AG20443 (cell line): ENCODE measurements at places on chromosomes 12 and 14.
A peak's percentile ranks its signal among the peaks of the same experiment; 100 is the strongest.

DNA sequence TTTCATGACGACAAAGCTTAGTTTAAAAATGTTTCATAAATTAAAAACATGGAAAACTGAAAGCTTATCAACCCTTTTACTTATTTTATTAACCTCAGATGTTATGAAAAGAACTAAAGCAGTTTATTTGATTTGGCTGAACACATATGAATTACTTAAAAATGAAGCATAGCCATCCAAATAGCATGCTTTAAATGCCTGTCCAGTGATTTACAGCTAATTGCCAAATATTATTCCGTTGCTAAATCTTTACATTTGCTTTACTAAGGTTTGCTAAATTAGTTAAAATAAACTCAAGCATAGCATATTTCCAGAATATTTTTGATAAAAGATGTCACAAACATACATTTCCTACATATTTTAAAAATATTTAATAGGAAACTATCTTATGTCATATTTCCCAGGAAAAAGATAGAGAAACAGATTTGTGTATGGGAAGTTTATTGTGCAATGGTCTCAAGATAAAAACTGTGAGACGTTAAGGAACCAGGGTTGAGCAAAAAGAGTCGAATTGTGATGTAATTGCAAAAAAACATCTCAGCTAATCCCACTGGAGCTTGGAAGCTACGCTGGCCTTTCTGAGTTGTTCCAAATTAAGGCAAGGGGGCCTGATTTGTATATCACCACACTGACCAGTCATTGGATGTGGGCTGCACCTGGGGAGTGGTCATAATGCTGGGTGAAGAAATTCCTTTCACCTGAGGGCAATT is 25.8 kb downstream of the GPR135 start:
- DNase-seq, result peak; percentile 22

DNA sequence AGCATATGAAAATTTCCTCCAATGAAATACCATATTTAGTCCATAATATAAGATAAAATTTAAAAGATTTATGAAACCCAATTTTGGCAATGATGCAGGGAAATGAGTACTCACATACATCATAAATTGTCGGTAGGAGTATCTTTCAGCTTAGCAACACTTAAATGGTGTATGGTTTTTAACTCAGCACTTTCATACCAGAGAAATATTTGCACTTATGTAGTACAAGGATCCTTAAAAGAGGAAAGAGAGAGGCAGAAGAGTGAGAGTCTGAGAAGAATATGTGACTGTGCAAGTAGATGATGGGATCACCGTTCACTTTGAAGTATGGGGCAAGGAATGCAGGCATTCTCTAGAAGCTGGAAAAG is 379.3 kb upstream of the DCN start:
- DNase-seq, result no peak

GRCh38 chr12:118164798-118165486 is 29.0 kb downstream of the PEBP1 start:
- DNase-seq, result peak; percentile 53

DNA sequence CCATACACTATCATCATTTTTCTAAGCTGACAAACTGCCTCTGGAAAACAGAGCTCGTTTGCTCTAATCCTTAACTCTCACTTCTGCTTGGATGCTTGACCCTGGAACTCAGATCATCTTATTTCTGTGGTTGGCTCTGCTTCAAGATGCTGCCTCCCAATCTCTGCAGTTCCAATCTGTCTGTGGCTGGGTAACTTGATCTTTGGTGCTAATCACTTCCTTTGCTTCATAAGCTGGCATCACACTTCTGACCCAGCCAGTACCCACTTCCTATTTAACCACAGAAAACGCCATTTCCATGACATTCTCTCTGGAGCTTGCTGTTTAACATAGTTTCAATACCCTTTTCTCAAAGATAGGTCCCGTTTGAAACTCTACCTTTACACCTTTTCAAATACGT is 254.2 kb downstream of the ACSS3 start:
- no peak for DNase-seq

DNA sequence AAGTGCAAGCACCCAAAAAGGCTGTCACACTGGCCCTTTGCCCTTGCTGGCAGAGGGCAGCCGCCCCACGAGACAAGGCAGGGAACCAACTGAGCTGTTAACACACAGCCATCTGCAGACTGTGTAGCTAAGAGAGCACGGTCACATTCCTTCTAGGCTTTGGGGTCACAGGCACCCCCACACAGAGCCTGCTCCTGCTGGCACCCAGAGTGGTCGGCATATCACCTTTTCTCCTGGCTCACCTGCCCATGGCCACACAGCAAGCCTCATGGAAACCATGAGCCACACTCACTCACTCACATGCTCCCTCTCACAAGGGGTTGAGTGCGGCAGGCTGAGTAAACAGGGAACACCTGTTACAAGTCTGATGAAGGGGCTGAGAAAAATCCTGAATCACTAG is 214.5 kb downstream of the PCNX1 start:
- no peak for DNase-seq

DNA sequence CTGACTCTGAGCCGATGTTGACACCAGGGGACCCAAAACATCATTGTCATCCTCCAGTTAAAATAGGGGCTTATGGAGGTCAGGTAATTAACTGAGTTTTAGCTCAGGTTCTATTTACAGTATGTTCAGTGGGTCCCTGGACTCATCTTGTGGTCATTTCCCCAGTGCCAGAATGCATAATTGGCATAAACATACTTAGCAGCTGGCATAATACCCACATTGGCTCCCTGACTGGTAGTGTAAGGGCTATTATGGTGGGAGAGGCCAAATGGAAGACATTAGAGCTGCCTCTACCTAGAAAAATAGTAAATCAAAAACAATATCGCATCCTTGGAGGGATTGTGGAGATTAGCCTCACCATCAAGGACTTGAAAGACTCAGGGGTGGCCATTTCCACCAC is 350.9 kb downstream of the C12orf75 start:
- no peak for DNase-seq

- DNase-seq, result no peak
Measured at GRCh38 chr12:102479099-102479885, 1.1 kb downstream of the IGF1 start.

DNA sequence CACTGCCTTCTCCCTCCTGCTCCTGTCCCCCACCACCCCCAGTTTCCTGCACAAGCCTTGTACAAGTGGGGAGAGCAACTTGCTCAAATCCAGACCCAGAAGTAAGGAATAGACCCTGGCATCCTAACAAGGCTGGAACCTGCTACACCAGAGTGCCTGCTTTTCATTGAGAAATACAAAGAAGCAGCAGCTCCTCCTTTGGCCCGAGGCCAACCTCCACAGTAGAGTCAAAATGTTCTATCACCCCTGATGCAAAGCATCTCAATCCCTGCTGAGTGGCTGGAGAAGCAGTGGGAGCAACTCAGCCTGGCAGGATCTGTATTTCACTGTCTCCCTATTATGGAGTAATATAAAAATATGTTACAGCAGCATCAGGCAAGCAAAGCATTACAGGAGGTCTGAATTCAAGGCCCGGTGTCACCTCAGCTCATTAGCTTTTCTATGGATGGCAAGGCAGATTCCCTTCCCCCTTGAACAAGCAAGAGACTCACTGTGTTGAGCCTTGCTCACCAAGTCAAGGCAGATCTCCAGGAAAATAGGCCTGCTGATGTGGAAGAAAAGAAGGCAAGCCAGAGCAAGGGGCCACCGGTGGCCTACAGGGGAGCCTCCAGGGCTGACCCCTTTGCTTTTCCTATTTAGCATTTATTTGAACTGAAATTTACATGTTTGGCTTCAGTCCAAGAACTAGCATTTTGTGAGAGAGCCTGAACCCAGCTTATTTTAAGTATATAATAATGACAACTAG is 186.3 kb upstream of the EGLN3 start:
- DNase-seq, result no peak

DNA sequence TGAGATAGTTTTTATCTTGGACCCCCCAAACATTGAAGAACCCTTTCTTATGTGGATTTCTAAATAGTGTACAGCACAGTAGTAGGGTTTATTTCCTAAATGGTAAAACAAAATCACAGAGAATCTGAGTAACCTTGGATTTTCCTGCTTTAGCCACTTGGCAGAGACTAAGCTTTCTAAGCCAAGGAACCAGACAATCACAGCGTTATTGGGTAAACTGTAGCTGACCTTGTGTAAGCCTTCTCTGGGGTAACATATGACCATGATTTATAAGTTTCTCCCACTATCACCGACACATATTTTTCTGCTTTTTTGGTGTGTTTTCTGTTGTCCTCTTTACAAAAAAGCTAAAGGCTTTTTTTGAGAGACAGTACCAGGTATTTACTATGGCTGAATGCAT is 136.3 kb upstream of the PZP start:
- DNase-seq, result no peak

- DNase-seq, result no peak
Measured at GRCh38 chr12:15699886-15700285, 89.3 kb downstream of the EPS8 start.

DNA sequence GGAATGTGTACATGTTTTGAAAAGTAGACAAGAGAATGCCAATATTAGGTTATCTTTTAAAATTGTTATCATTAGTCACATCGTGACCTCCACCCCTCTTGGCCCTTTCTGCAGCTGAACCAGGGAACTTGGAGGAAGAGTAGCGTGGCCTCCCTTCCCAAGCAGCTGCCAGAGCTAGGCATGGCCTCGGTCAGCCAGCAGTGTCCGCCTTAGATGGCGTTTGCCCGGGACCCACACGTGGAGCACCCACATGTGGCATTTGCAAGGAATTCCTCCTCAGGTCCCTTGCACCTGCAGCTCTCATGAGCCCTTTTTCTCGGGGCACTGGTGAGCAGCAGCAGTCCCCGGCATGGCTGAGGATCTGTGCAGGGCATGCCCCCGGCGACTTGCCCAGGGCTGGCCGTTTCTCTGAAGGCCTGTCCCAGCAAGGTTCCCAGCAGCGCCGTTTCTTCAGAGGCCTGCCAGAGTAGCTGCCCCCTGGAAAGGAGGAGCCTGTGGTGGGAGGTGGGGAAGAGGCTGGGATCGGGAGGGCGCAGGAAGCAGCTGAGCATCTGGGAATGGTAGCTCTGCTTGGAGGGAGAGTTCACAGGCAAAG is 10.8 kb downstream of the JDP2 start:
- DNase-seq, result no peak

- no peak for DNase-seq
Measured at GRCh38 chr14:41362139-41362538, 244.5 kb upstream of the LRFN5 start.

GRCh38 chr12:68998041-68998440 is 65.1 kb upstream of the CPM start:
- DNase-seq, result no peak

DNA sequence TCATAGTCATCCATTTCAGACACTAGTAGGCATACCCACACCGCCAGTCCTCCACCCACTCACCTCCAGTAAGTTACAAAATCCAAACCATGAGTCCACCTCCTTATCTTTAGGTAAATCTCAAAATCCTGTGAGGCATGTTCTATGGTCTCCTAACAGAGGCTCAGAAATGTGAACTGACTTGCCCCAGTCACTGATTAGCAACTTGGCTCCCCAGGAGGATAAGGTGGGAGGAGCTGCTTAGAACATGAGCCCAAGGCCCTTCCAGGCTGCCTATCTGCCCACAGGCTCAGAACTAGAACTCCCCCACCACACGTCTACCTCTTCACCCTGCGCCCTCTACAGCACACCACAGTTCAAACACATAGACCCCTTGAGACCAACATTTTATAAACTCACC is 19.9 kb downstream of the SETD3 start:
- DNase-seq, result no peak

DNA sequence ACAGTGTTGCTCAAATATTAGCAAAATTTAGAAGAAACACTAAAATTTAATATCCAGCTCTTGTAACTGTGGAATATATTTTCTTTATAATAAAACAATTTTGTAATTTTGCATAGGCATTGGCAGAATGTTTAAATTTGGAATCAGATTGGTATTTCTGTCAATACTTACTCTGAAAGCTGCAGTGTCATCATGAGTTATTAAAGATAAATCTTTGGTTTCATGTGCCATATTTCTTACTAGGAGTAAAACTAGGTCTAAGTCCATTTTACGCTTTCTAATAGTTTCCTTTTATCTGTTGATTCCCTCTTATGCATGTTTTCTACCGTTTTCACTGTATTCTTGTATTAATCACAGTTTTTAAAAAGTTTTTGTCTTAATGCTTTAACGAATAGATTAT is 49.7 kb downstream of the CCDC91 start:
- no peak for DNase-seq

GRCh38 chr14:61472011-61472672 is 150.8 kb downstream of the PRKCH start:
- peak; percentile 81 for DNase-seq

- no peak for DNase-seq
Measured at GRCh38 chr12:113500782-113501311, 29.2 kb upstream of the LHX5 start.

DNA sequence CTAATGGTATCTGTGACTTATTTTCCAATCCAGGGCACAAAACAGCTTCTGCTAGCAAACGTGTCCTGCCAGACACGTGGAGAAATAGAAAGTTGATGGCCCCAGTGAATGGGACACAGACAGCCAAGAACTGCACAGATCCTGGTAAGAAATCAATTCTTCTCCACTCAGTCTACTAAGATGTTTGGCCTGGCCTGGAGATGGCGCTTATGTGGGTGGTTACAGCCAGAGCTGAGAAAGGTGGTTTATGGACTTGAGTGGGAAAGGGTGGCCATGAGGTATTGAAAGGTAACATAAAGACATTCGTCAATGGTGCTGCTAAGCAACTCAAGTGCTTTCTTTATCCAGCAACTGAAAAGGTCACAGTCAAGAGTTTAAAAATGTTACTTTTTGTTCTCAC is 2.9 kb downstream of the SLC24A4 start:
- no peak for DNase-seq

DNA sequence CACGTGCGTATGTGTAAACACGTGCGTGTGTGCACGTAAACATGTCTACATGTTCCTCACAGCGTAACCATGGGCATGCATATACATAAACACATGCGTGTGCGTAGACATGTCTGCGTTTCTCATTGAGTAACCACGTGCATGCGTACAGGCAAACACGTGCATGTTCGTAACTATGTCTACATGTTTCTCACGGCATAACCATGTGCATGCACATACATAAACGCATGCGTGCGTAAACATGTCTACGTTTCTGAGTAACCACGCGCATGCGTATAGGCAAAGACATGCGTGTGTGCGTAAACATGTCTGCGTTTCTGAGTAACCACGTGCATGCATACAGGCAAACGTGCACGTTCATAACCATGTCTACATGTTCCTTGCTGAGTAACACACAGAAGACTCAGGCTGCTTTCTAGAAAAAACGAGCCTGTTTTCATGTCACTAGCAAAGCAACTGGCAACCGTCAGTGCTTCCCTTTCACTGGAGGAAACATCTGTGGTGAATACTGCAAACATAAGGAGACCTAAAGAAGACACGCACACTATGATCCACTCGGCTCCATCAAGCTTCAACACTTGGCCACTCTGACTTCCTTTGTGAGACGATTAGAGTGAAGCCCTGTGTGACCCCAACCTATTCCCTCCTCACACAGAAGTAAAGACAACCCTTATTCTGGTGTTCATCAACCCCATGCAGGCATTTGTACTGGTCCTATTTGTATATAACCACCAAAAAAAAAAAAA is 28.8 kb downstream of the POLE start:
- DNase-seq, result no peak

DNA sequence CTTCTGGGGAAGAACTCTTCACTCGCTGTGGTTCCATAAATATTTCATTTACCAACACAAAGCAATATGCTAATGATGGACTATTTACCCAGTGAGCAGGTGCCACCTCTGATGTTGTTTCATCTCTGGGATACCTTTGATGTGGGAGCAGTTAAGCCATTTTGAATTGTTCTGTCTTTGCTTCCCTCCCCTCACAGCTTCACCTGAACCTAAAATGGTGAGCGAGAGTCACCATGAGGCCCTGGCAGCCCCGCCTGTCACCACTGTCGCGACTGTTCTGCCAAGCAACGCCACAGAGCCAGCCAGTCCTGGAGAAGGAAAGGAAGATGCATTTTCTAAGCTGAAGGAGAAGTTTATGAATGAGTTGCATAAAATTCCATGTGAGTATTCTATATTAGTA is 352.7 kb downstream of the SYT1 start:
- no peak for DNase-seq
